Transverse colon (tissue), 4 donors: ENCODE measurements at places on chromosomes 12 and 14. TPM values are rescaled to one million over a fixed set of nuclear protein-coding genes. Genes with fewer than 3 reads are reported as not detected.

The BRAP gene
- total RNA-seq, result 17.3 TPM

DNA sequence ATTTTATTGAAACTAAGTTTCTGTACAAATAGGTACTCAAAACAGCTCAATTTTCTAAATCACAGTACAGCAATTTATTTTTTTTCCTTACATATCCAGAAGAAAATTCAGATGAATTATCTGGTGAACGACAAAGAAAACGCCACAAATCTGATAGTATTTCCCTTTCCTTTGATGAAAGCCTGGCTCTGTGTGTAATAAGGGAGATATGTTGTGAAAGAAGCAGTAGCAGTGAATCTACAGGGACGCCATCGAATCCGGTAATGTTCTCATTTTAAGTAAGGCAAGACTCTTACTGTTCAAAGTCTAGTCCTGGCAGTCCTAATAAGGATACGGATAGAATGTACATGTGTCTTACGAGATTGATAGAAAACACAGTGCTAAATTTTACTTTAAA is 20.7 kb downstream of the MDM2 start:
- no peak overlapping the region for H3K27ac ChIP-seq
- no peaks in the 10 kb centered on the region for H3K27me3 ChIP-seq
- DNase-seq, result no peak
- H3K4me1 ChIP-seq, result no peaks in the 10 kb centered on the region
- H3K4me3 ChIP-seq, result no peak overlapping the region

DNA sequence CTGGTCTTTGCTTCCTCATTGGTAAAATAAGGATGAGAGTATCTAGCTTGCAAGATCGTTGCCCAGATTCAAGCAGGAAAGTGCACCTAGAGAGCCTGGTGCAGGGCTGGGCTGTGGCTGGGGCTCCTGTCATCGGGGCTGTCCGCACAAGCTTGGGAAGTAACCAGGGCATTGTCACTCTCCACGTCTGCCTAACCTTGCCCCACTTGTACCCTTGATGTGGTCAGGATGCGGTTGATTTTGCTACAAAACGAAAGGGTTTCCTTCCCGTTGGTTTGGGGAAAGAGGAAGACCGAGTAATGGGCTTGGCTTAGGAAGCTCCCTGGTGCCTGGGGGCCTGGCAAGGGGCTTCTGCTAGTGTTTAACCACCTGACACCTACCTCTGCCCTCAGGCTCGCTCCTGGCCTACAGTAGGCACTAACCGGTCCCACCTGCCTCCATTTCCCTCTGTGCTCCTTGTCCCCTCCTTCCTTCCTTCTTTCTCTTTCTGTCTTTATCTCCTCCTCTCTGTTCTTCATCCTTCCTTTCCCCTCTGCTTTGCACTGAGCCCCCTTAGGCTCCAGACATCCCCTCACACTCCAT is 21.8 kb downstream of the MVK start:
- H3K4me3 ChIP-seq, result no peak overlapping the region
- H3K4me1 ChIP-seq, result peaks cover 6% of the 10 kb centered on the region
- no peak for DNase-seq
- H3K27me3 ChIP-seq, result no peaks in the 10 kb centered on the region
- no peak overlapping the region for H3K27ac ChIP-seq

DNA sequence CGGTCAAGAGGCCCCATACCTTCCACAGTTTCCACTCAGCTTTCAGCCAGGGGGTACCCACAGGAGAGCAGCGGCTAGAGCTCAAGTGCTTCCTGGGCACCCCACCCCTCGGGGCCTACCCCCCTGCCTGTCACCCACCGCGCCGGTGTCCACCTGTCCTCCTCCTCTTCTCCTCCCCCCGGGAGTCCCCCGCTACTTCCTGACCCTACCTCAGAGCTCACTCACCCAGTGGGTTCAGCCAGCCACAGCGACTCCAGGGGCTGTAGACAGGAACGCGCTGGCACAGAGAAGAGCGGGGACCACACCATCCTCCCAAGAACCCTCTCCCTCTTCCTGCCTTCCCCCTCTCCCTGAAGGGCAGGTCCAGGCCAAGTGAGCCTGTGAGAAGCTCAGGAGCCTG is 123.0 kb downstream of the ESRRB start:
- H3K36me3 ChIP-seq, result no peaks in the 10 kb centered on the region
- DNase-seq, result no peak
- H3K27ac ChIP-seq, result no peak overlapping the region
- no peak overlapping the region for H3K4me3 ChIP-seq
- no peaks in the 10 kb centered on the region for H3K27me3 ChIP-seq
- no peaks in the 10 kb centered on the region for H3K4me1 ChIP-seq

GRCh38 chr14:100342195-100342594 is 19.1 kb downstream of the SLC25A47 start:
- no peaks in the 10 kb centered on the region for H3K27me3 ChIP-seq
- DNase-seq, result no peak
- H3K4me1 ChIP-seq, result peaks cover 22% of the 10 kb centered on the region
- H3K27ac ChIP-seq, result peak overlapping the region; percentile 72
- peaks cover 13% of the 10 kb centered on the region for H3K36me3 ChIP-seq
- H3K4me3 ChIP-seq, result no peak overlapping the region

DNA sequence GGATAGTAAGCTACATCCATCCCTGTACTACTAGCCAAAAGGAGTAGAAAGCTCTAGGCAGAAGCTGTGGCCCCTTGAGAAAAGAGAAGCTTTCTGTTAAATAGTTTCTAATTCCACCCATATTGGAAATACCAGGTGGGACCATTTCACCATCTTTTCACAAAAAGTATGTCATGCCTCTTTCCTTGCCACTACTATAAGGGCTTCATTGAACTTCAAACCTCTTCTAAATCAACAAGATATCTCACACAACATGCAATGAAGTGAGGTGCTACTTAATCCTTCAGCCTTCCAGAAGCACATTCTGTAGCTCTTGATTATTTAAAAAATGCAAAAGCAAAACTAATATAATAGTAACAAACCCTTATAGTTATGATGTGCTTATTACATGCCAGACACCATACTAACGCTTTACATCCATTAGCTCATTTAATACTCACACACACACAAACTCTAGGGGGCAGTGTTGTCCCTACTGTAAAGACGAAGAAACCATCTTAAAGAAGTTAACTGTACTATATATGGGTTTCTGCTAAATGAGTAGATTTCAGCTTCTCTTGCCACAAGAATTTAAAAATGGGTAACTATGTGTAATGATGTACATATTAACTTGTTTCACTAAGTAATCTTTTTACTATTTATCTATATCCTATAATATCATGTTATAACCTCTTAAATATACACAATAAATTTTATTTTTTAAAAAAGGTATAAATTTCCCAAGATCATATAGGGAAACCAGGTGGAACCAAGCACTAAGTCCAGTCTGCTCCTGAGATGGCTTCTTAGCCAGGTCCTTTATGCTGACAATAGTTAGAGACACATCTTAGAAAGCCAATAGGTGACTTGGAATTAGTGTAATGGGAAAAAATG is 124.4 kb downstream of the RPS29 start:
- H3K36me3 ChIP-seq, result no peaks in the 10 kb centered on the region
- H3K27ac ChIP-seq, result no peak overlapping the region
- peak; percentile 62 for DNase-seq
- H3K4me3 ChIP-seq, result no peak overlapping the region
- H3K4me1 ChIP-seq, result peaks cover 16% of the 10 kb centered on the region
